Left kidney (tissue), 8 donors: ENCODE measurements at places on chromosomes 3 and 15. TPM values are rescaled to one million over a fixed set of nuclear protein-coding genes. Genes with fewer than 3 reads are reported as not detected.

- DNase-seq, result no peak
Measured at GRCh38 chr15:28129231-28129848, 30.2 kb upstream of the OCA2 start.

- peak; percentile 11 for DNase-seq
Measured at GRCh38 chr3:167084545-167084944, 295.6 kb downstream of the ZBBX start.

- DNase-seq, result peak; percentile 31
Measured at GRCh38 chr3:169666076-169666375, 2.5 kb upstream of the MECOM start.

GRCh38 chr3:125134952-125135351 is 77.6 kb downstream of the SLC12A8 start:
- DNase-seq, result no peak

DNA sequence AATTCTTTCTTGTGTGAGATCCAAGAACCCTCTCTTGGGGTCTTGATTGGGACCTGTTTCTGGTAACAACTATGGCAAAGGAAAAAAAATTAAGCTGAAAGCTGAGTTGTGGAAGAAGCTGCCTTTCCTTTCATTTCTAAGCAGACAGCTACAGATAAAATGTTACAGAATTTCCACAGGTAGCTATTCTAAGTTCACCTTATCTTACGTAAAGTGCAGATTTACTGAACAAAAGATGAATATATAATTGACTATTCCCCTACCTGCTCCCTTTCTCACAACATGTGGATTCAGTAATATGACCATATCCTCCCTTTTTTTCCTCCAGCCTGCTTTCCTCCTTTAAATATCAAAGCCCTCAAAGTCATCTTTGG is 36.6 kb downstream of the CLEC3B start:
- DNase-seq, result no peak

GRCh38 chr3:129582799-129583198 is 23.7 kb downstream of the PLXND1 start:
- no peak for DNase-seq

DNA sequence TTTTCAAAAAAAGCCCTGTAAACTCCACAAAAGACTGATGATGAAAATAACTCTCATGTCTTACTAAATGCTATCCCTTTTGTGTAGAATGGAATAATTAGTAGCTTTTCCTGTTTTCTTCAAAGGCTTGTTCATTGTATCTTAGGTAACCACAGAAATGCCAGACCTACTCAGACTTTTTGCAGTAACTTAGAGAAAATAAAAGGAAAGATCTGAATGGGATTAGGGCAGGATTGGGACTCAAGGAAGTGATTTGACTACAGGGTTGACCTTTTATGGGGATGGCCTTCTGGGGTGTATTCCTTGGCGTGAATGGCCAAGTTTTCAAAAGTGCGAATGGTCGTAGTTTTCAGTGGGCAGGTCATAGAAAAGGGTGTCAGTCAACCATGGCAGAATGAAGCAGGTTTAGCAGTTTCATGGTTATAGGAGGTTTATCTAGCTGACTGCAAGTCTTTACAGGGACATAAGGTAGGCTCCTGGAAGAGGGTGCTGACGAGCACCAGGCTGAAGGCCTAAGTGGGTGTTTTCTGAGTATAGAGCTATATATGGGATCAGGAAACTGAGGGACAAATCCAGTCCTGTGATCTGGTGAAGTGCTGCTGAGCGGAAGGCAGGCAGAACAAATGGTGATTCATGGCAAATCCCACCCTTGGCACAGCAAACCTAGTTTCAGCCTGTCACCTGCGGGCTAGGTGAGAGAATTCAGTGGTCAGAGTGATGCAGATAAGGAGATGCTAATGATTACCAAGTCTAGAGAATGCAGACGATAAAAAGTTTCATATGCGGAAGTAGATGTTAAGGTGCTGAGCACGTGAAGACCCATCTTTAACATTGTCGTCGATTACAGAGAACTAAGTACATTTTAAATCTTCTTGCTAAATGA is 46.4 kb downstream of the IL1RAP start:
- no peak for DNase-seq

GRCh38 chr3:32455609-32456428 is 46.8 kb downstream of the CMTM6 start:
- no peak for DNase-seq

GRCh38 chr3:191139736-191140135 is 59.3 kb upstream of the OSTN start:
- DNase-seq, result no peak

DNA sequence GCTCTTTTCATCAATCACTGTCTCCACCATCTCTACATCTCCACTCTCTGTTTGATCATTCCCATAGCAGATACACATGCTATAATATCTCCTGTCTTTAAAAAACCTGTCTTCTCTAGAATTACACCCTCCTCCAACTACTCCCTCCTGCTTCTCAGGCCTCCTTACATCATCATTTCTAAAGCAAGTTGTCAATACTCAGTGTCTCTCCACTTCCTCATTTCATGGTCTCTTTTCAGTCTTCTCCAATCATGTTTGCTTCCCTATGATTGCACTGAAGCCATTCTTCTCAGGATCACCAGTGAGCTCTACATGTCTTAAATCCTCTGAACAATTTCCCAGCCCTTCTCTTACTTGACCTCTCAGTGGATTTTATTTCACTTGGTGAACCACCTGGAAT is 87.0 kb upstream of the ZNF280D start:
- DNase-seq, result no peak

- DNase-seq, result no peak
Measured at GRCh38 chr3:81876826-81877225, 115.4 kb upstream of the GBE1 start.

GRCh38 chr3:177930771-177931170 is 605.5 kb upstream of the KCNMB2 start:
- no peak for DNase-seq

DNA sequence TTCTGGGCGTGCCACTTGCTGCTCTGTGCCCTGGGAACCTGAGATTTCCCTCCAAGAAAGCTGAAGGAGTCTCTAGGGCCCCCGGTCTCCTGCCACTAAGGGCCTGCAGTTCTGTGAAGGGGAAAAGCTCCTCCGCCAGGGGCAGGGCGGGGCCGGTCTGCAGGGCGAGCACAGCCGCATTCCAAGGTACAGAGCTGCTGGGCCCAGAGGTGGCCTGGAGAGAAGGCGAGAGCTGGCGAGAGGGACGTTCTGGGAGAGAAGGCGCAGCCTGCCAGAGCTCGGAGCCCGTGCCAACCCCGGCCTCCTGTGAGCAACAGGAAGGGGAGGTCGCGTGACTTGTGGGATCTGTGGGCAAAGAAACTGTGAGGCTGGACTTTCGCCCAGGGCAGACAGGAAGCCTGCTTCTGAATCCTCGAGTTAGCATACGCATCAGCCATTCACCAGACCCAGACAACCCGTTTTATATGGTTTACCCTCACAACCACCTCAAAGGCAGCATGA is 500.4 kb downstream of the SHQ1 start:
- no peak for DNase-seq

DNA sequence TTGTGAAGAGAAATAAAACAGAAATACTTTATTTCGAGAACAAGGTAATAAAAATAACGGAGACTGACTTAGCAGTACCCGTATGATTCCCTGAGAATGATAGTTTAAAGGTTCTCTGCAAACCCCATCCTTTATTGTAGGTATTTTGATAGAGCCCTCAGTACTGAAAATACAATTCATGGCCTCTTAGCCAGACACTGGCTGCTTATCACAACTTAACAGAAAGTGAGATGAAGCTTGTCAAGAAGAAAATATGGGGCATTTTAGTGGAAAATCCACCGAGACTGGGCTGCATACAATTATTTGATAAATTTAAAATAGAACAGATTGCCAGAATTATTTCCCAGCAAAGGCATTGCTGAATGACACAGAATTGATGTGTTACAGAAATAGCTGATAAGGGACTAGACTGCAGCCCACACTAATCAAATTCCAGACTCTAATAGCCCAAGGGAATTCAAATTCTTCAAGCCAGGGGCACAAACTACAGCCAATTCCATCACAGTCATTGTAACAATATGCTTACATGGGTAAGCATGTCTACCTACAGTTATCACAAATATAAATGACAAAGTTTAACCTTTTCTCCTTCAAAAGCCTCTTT is 521.9 kb downstream of the PLOD2 start:
- no peak for DNase-seq

- DNase-seq, result no peak
Measured at GRCh38 chr15:56883088-56883487, 35.4 kb upstream of the TCF12 start.

GRCh38 chr3:33488246-33488645 is 48.0 kb upstream of the UBP1 start:
- DNase-seq, result no peak

DNA sequence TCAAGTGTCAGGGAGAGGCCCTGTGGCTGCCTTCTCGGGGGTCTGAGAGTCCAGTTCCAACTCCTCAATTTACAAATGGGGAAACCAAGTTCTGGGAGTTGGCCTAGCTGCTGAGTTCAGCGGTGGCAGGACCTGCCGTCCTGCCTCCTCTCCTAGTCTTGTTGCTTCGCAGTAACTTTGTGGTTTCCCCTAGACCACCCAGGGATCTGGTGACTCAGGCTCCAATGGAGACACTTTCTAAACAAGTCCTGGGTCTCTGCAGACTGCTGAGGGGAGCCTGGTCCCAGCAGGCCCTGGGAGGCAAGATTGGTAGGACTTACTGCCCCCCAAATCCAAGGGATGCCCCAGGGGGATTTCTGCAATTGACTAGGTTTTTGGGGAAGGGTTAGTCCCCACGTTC is 83.6 kb downstream of the SMAD6 start:
- no peak for DNase-seq

DNA sequence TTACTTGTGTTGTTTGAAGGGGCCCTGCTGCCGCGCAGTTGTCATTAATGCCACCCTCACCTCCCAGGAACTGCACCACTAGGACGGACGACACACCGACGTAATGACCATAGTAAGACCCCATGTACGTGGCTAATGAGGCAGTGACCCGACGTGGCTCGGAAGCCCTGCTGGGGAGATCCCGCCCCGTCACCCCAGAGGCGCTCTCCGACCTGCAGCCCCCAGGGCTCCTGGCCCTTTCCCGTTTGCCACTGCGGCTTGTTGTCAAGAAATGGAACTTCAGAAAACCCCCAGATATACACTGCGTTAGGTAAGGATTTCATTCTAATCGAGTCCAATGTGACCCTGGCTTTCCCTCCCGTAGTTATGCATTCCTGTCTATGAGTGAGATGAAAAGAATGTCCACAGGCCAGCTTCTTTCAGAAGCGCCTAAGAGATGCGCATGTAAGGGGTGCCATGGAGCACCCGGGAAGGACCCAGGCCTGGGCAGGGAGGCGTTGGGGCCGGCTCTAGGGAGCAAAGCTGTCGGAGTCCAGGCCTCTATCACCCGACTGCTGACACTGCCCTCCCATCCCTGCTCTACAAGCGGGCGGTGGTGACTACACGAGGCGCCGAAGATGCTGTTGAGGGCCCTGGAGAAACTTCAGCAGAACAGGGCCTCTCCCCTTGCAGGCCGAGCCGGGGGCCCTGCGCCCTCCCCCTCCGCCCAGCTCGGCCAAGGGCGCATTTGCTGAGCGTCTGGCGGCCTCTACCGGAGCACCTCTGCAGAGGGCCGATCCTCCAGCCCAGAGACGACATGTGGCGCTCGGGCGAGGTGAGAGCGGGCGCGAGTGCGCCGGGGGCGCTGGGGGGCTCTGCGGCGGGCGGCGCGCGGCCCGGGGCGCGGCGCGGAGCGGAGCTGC is at the start of gene GABRA5:
Gene GABRA5, plus strand, starts transcription at position 765 of the 902 bp plus-strand sequence. CDS start 2,187 bp downstream, outside the sequence.
- peak; percentile 60 for DNase-seq

GRCh38 chr3:58353722-58354553 is 21.2 kb downstream of the PXK start:
- DNase-seq, result no peak

GRCh38 chr15:65996901-65997300 is 127.6 kb downstream of the RAB11A start:
- DNase-seq, result no peak

DNA sequence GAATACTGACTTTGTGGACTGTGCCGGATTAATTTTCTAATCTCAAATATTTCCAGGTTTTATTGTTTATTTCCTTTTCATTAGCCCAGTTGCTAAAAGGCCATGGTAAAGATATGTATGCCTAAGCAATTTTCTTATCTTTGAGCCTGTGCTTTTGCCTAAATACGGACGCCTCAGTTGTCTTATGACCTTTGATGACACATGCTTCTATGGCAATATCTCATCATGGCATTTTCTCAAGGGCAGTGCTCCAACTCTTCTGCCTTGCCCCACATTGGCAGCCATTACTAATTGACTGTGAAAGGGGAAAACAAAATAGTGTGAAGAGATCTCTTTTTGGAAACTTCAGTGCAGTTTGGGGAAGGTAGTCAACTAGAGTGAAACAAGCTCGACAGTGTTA is 809.6 kb upstream of the NR2F2 start:
- DNase-seq, result no peak

DNA sequence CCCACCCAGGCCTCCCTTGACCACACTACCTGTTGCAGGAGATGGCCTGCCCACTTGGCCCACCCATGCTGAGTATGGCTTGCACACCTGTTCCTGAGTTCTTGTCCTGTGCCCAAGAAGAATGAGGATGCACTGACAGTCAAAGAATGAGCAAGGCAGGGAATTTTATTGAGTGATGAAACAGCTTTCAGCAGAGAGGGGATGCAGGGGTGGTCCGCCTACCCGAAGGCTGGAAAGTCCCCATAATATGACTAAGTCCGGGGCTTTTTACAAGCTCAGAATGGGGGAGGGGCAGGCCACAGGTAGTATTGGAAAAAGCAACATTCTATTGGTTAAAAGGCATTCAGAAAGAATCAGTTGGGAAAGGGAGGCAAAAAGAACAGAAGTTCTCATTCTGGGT is 29.9 kb upstream of the RNU6-1 start:
- no peak for DNase-seq

DNA sequence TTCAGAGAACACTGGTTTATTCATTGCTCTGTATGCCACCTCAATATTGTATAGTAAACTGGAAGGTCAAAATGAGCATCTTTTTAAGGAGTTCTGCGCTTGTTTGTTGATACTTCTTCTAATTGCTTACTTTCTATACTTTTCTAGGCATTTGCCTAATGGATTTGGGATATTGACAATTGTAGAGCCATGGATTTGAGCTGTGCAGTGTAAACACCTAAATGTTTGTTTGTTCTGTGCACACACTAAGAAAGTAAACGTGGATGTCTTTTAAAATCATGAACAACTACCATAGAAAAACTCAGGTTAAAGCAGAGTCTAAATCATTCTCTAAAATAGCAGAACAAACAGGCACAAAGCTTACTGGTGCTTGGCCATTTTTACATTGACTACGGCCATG is 436.6 kb upstream of the GBE1 start:
- no peak for DNase-seq

The SPATA12 gene
- polyA plus RNA-seq, result 0.22 TPM

The BFSP2 gene
- 0.33 TPM for polyA plus RNA-seq

The TIGIT gene
- polyA plus RNA-seq, result 0.08 TPM

The PEX5L gene
- 0.58 TPM for polyA plus RNA-seq

The SAMD7 gene
- polyA plus RNA-seq, result not detected

The HTR3E gene
- polyA plus RNA-seq, result not detected

The SLC2A2 gene
- 19.5 TPM for polyA plus RNA-seq

The LYZL4 gene
- not detected for polyA plus RNA-seq

The NMD3 gene
- polyA plus RNA-seq, result 59.0 TPM

The SELENOT gene
- 121 TPM for polyA plus RNA-seq

The ZBBX gene
- polyA plus RNA-seq, result 5.7 TPM

The FETUB gene
- polyA plus RNA-seq, result 0.28 TPM
